ENCODE measurements at places on chromosomes 16 and 17. TPM values are rescaled to one million over a fixed set of nuclear protein-coding genes. Genes with fewer than 3 reads are reported as not detected.

The CNGB1 gene
- total RNA-seq: 0.04 TPM

The SKAP1 gene
- total RNA-seq: 0.35 TPM

The DRC7 gene
- total RNA-seq: 0.09 TPM

The AGRP gene
- total RNA-seq: not detected

The NLRC5 gene
- 3.2 TPM for total RNA-seq

The SLFN12L gene
- total RNA-seq: 0.13 TPM

The CIAO2B gene
- 115 TPM for total RNA-seq
